Right hindlimb (tissue), 1 donor: ENCODE measurements at places on chromosomes 12 and 14.
A peak's percentile ranks its signal among the peaks of the same experiment; 100 is the strongest.

- DNase-seq, result no peak
Measured at GRCh38 chr12:106066051-106066705, 72.6 kb downstream of the NUAK1 start.

DNA sequence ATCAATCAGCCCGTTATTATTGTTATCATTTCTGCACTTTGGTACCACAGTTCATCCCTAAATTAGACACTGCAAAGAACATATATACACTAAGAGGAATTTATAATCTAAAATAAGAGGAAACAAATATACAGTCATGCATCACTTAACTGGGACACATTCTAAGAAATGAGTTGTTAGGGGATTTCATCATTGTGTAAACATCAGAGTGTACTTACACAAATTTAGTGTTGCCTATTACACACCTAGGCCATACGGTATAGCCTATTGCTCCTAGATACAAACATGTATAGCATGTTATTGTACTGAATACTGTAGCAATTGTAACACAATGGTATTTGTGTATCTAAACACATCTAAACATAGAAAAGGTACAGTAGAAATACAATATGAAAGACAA is 190.5 kb downstream of the BMP4 start:
- DNase-seq, result no peak

DNA sequence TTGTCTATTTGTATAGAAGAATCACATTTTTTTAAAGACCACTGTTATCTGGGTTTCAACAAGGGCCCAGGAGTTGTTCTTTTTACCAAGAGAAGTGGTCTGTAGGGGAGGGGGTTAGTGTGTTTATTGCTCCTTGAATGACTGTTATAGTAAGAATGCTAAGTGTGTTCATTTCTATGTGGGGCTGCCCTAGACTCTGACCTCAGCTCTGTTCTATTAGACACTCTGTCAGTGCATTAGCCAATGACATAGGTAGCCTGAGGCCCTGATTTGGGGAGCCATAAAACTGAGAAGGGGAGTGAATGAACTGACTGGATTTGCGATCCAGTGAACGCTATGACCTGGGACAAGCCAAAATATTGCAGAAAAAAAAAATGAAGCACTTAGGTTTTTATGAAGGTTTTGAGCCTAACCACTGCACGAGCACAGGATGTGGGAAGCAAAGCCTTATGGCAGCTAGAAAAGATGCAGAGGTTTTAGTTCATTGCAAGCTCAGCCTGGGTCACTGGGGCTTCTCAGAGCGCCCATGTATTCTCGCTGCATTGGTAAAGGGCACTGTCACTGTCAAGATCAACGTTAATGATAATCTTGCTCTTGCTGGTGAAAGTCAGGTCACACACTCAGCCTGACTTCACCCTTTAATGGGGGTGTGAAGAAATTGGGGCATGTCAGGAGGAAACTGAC is 63.8 kb downstream of the PRKCH start:
- no peak for DNase-seq

- no peak for DNase-seq
Measured at GRCh38 chr12:124752437-124753227, 111.0 kb downstream of the SCARB1 start.

- no peak for DNase-seq
Measured at GRCh38 chr12:2904260-2904659, 13.6 kb downstream of the TULP3 start.

DNA sequence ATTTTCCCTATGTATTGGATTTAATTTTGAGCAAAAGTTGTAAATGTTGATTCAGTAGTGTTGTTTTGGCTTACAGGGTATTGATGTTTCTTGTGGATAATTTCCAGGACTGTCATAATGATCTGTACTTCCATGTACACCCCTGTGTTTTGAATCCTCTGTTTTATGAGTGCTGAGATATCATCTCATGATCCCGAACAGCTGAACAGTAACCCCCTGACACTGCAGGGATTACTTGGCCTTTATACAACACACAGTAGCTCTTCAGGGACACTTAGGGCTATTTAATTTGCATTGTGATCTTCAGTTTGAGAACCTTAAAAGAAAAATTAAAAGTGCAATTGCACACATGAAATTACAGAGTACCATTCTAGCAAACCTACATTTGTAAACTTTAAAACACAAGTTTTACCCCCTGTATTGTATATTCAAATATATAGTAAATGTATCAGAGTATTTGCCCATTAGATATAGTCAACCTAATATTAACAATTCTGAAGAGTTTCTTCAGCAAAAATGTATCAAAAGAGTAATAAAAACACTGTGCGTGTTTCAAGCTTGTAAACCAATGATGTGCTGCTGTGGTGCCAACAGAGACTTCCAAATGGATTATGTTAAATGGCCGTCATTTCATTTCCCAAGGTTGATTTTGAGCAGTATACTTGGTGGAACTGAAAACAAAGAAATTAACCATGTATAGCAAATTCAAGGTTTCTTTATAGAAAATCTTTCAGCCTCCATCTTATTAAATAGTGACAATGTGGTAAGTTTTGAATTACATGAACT is 27.9 kb upstream of the MYF6 start:
- no peak for DNase-seq

GRCh38 chr12:71504476-71504875 is 64.9 kb downstream of the LGR5 start:
- DNase-seq, result peak; percentile 62

DNA sequence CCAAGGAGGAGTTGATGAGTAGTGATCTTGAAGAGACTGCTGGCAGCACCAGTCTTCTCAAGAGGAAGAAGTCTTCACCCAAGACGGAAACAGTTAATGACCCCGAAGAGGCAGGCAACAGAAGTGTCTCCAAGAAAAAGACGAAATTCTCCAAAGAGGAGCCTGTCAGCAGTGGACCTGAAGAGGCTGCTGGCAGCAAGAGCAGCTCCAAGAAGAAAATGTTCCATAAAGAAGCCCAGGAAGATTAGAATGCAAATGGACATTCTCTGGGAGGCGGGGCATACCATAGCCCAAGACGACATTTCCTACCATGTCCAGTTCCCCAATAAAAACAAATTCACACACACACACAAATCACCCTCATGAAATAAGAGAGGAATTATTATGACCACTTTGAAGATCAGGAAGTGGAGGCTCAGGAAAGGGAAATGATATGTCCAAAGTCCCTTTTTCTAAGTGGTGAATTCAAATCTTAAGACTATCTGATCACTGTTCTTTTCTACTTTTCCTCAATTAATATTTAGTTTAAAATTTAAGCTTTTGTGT is 131.8 kb downstream of the PAWR start:
- DNase-seq, result peak; percentile 18

DNA sequence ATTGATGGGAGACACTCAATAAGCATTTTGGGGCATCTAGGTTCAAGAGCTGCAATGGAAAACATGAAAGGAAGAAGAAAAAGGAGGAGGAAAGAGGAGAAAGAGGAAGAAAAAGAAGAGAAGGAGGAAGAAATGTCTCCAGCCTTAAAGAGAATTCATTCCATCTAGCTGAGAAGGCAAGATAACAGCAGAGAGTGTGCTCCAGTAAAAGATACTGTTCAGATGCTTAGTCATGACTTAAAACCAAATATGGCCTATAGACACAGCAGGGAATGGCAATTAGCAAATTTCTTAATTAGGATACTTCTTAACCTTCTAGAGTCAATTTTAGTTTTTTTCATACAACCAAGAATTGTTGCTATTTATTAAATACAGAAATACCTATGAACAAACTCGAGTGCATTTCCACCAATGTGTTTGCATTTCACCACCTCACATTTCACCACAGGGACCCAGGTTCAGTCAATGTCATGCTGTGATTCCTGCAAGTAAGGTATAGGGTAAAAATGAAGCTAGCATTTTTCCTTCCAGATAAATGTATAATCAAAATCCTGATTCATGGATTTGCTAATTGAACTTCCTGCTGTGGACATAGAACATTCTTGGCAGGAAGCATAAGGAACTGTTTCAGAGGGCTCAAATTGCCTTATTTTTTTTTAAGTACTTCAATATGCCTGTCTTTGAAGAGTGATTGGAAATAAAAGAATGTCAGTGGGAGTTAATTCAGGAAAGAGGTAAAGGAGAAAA is 177.8 kb downstream of the RPS29 start:
- no peak for DNase-seq

DNA sequence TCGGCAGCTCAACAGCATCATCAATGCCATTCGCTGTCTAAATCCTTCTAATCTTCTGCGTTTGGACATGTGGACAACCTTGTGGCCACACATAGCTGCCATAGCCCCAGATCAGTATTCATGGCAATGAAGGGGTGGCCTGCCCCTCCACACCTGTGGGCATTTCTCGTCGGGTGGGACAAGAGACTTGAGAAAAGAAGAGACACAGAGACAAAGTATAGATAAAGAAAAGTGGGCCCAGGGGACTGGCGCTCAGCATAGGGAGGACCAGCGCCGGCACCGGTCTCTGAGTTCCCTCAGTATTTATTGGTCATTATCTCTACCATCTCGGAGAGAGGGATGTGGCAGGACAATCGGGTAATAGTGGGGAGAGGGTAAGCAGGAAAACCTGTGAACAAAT is 42.3 kb downstream of the MAGOHB start:
- no peak for DNase-seq

GRCh38 chr12:112116232-112117060 is 7.9 kb upstream of the NAA25 start:
- peak; percentile 33 for DNase-seq

DNA sequence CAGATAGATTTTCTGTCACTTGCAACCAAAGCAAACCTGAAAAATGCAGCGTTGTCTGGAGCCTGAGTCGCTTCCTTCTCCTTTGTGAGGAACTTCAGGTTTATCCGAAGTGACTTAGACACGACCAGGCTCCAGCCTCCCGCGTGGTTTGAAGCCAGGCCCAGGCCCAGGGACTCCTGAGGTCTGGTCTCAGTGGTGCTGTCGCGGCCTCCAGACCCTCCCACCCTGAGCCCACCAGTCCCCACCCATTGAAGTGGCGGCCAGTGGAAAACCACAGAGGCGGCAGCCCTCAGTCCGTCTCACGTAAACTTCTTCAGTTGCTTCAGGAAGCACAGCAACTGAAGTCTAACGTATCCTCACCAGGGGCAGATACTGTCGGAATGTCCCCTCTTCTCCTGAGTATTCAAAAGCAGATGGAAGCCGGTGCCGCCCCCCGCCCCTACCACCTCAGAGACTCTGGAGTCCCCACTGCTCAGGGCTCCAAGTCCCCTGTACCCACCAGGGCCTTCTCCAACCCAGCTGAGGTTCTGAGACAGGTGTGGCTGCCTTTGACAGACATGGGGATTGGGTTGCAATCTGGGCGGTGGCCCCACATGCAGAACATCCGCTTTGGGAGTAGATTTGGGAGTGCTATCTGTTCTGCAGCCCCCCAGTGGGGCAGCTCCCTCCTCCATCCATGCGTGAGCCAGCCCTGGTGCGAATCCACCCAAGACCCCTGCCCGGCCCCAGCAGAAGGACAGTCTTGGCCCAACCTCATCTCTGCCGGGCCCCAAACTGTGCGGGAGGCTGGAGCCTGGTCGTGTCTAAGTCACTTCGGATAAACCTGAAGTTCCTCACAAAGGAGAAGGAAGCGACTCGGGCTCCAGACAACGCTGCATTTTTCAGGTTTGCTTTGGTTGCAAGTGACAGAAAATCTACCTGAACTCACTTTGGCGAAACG is 26.6 kb upstream of the GALNT9 start:
- no peak for DNase-seq

DNA sequence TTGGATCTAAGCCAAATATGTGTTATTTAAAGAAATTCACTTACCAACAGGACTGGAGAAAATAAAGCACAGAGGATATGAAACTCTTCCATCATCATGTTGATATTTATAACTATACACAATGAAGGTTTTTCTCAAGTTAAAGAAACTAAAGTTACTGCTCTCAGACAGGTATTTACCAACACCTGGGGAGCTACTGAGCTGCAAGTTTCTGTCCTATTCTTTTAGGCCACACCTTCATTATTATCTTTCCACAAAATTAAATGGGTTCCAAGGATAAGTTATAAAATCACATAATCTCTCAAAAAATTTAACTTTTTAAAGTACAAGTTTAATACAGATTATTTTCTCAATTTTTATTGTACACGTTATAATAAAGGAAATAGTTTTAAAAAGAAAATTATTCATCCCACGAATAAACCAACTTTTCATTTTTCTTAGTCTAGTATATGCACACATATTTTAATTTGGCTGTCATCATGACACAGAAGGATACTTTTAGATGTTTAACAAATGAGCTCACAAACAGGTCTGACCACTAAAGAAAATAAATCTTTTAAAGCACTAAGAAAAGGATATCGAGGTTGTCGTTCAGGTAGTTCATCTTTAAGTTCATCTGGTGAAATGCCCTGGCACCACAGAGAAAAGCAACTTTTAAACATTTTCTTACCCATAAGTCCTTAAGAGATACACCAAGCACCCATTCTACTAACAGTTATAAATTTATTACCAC is 7.8 kb downstream of the GMFB start:
- DNase-seq, result no peak

GRCh38 chr14:39615352-39615751 is 183.1 kb upstream of the FBXO33 start:
- no peak for DNase-seq

GRCh38 chr14:69285661-69286255 is 25.8 kb downstream of the GALNT16 start:
- no peak for DNase-seq
